ENCODE measurements at places on chromosomes 2 and 18. TPM values are rescaled to one million over a fixed set of nuclear protein-coding genes. Genes with fewer than 3 reads are reported as not detected.

DNA sequence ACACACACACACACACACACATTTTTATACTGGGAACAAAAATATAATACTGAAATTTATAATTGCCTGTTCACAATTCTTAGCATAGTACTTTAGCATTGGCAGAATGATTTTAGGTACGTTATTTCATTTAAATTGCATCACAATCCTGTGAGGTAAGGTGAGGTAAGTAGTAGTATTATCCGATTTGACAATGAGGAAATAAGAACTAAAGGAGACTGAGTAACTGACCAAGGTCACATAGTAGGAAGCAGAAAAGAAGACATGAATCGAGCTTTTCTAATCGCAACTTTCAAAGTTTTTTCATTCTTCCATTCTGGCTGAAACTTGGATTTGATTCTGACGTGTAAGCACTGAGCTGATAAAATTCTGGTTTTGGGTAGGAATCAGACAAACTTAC lies 351.2 kb downstream of the KIAA1328 start:
- no peak overlapping the region for H3K4me3 ChIP-seq
- H3K27me3 ChIP-seq, result no peaks in the 10 kb centered on the region
- no peak overlapping the region for H3K27ac ChIP-seq

Gene FTCDNL1
- polyA plus RNA-seq, result not detected

Gene CHRND
- not detected for polyA plus RNA-seq

DNA sequence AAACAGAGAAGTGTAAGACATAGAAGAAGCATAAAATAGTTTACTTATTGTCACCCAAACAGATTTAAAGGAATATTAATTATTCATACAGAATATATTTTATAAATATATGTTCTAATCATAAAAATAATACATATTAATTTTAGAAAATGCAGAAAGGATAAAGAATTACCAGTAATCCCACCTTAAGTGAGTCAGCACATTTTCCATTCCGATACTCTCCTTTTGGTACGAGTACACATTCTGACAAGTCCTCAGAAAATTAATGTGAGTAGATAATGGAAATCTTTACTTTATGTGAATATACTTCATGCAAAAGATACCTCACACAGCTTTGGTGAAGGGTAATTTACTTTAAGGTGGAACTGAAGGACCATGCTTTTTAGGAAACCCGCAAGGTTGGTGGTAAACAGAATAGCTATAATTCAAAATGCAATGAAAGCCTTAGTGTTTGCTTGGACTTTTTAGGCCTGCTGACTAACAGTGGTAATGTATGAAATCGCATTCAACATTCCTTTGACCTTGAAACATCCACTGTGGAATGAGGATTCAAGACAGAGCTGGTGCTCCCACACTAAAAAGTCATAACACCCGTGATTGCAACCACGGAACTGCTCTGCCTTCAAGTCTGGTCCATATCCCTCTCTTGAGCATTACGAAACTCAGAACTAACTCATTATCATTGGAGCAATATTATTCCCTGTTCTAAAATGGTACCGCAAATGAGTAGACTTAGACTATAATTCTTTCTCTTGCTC lies 28.1 kb upstream of the HTR2B start:
- no peak for DNase-seq
- H3K27me3 ChIP-seq, result no peaks in the 10 kb centered on the region
- H3K4me1 ChIP-seq, result no peaks in the 10 kb centered on the region
- H3K36me3 ChIP-seq, result peaks cover 24% of the 10 kb centered on the region
- no peak overlapping the region for H3K27ac ChIP-seq

Gene FEV
- polyA plus RNA-seq, result not detected

DNA sequence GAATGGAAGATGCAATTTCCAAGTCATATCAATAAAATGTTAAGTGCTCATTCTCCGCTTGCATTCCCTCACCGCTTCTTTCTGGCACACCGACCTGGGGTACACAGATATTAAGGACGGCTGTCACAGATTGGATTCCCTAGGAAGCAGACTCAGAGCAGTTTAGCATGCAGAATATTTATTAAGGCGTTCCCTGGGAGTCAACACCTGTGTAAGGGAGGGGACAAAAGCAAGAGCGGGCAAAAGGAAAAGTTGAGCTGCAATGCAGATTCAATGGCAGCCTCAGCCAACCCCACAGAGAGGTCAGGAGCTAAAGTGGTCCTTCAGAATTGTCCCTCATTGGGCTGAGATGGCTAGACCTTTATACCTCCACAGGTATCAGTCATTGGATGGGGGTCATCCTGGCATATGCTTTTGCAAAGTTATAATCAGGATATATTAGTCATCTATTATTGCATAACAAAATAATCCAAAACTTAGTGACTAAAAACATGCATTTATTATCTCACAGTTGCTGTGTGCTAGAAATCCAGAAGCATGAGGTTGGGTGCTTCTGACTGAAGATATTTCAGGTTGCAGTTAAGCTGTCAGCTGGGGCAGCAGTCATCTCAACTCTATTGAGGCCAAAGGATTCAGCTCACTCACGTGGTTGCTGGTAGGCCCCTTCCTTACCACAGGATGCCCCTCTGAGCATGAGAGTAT lies 27.0 kb upstream of the INO80D start:
- H3K4me3 ChIP-seq, result no peak overlapping the region
- no peak overlapping the region for H3K27ac ChIP-seq
- peaks cover 4% of the 10 kb centered on the region for H3K36me3 ChIP-seq
- no peaks in the 10 kb centered on the region for H3K27me3 ChIP-seq
- H3K4me1 ChIP-seq, result no peaks in the 10 kb centered on the region
- no peak for DNase-seq

GRCh38 chr2:62307469-62308389 lies 111.8 kb downstream of the B3GNT2 start:
- no peaks in the 10 kb centered on the region for H3K36me3 ChIP-seq
- no peaks in the 10 kb centered on the region for H3K27me3 ChIP-seq
- H3K4me1 ChIP-seq, result peaks cover 75% of the 10 kb centered on the region
- DNase-seq, result no peak
- H3K4me3 ChIP-seq, result no peak overlapping the region
- peak overlapping the region; percentile 66 for H3K27ac ChIP-seq

Gene ATP6V1B1
- polyA plus RNA-seq, result not detected

Gene TMEM17
- 0.59 TPM for polyA plus RNA-seq

- H3K27ac ChIP-seq, result peak overlapping the region; percentile 25
- H3K4me1 ChIP-seq, result peaks cover 40% of the 10 kb centered on the region
- H3K4me3 ChIP-seq, result no peak overlapping the region
These were observed 222.3 kb downstream of the SH3RF3 start for GRCh38 chr2:109351164-109351756.

Gene SERPINB10
- polyA plus RNA-seq, result not detected

Gene ATOH8
- polyA plus RNA-seq, result not detected

- H3K4me1 ChIP-seq, result peaks cover 4% of the 10 kb centered on the region
- DNase-seq, result no peak
- no peak overlapping the region for H3K4me3 ChIP-seq
- no peak overlapping the region for H3K27ac ChIP-seq
- peaks cover 2% of the 10 kb centered on the region for H3K27me3 ChIP-seq
- H3K36me3 ChIP-seq, result peaks cover 4% of the 10 kb centered on the region
These were observed 53.4 kb upstream of the TLK1 start for GRCh38 chr2:171214093-171214492.

Gene TTR
- polyA plus RNA-seq, result not detected

DNA sequence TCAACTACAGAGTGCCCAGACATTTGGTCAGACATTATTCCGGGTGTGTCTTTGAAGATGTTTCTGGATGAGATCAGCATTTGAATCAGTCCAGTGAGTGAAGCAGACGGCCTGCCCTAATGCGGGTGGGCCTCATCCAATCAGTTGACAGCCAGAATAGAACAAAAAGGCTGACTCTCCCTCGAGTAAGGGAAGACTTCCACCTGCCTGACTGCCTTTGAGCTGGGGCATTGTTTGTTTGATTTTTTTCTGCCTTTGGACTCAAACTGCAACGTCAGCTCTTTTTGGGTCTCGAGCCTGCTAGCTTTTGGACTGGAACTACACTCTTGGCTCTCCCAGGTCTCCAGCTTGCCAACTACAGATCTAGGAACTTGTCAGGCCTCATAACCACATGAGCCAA lies 111.7 kb upstream of the AGAP1 start:
- H3K27ac ChIP-seq, result no peak overlapping the region
- peaks cover 5% of the 10 kb centered on the region for H3K27me3 ChIP-seq
- no peaks in the 10 kb centered on the region for H3K36me3 ChIP-seq
- no peak overlapping the region for H3K4me3 ChIP-seq

Gene C1QL2
- polyA plus RNA-seq, result not detected

GRCh38 chr2:148814143-148814859 lies 60.7 kb upstream of the KIF5C start:
- H3K36me3 ChIP-seq, result no peaks in the 10 kb centered on the region
- H3K27ac ChIP-seq, result no peak overlapping the region
- H3K4me1 ChIP-seq, result no peaks in the 10 kb centered on the region

GRCh38 chr2:166381-166780 lies 97.5 kb downstream of the SH3YL1 start:
- H3K4me3 ChIP-seq, result no peak overlapping the region
- H3K4me1 ChIP-seq, result peaks cover 38% of the 10 kb centered on the region
- H3K27me3 ChIP-seq, result peaks cover 2% of the 10 kb centered on the region
- H3K27ac ChIP-seq, result peak overlapping the region; percentile 43
- peak; percentile 44 for DNase-seq

Data from immature natural killer cell (primary cell).